Naive thymus-derived CD4-positive, alpha-beta T cell (primary cell): ENCODE measurements at places on chromosomes 11 and 22.

GRCh38 chr22:36937319-36938027 lies 24.0 kb downstream of the CSF2RB start:
- no peak for DNase-seq

DNA sequence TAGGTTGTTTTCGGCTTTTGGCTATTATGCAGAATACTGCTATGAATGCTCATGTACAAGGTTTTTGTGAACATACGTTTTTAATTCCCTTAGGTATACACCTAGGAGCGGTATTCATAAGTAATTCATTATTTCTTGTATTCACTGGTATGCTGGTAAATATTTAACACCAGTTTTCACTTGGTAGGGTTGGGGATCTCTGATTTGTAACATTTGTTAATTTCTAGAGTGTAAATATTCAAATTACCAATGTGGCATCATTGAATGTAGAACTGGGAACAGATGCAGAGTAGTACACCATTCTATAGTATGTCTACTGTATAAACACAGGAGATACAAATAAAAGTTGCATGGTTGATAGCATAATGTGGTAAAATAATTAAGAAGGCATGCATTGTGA lies 16.3 kb downstream of the GVQW3 start:
- DNase-seq, result no peak

DNA sequence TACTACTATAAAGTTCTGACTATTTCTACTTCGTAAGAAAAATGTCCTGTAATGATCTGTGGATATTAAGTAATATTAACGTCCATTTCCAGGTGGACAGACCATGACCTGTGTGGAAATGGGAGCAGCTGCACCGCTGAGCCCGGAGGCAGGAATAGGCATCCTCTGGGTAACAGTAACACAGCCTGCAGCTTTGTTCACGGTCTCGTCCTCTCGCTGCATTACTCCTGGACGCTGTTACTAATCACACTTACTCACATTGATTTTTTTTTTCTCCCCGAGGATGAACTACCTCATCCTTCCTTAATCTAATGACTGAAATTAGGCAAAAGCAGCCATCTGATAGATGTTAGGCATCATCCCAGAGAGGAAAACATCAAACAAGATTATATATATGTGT lies 345.7 kb upstream of the NARS2 start:
- no peak for DNase-seq

GRCh38 chr11:59208956-59209355 lies 3.8 kb downstream of the MPEG1 start:
- no peak for DNase-seq

DNA sequence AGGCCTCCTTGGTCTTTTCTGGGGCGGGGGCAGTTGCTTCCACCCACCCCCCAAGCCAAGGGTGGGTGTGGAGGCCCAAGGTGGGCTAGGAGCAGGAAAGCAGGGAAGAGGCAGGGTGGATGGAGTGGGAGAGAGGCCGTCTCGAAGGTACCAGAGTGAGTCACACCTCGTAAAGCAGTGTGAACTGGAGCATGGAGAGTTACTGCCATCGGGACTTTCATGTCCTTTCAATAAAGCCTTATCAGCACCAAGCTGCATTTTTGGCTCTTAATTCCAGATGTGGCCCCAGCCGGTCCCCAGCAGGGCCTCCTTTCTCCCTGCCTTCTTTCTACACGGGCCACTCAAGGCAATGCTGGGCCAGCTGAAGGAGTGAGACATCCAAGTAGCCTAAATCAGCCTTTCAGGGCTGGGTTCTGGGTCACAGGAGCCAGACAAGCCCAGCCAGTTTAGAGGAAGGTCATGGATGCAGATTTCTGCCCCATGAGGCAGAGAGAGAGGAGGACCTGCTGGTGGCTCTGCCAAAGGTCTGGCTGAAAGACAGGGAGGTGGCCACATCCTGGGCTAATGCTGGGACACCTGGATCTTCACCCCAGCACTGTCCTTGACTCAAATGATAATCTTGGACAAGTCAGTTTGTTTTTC lies 59.0 kb upstream of the CD82 start:
- DNase-seq, result no peak

DNA sequence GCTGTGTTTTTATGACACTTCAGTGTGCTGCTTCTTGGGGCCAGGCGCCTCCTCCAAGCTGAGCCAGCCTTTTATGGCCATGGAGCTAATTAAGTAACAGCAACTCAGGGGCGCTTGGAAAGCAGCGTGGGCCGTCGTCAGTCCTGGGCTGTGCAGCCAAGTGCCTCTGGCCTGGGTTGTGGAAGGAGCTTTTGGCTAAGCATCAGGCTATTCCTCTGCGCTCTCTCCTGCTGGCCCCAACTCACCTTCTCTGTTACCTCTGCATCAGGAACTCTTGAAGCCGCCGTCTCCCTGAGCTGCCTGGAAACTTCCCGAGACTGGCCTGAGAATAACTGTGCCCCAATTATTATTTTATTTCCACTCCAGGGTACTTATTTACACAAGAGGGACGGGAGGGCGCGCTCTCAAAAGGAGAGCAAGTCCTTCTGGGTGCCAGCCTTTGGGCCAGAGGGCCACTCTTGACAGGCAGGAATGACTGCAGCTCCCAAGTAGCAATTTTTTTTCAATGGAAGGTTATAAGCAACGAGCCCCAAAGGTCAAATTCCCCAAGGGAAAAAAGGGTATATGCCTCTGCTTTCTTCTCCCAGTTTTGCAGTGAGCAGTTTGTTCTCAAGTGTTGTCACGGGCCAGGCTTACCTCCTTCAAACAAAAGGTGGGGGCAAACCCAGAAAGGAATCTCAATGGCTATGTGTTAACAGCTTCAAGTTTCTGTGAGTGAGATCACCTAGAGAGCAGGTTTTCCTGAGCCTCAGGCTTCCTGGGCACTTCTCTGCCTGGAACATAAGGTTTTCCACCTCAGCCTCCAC lies 38.5 kb upstream of the NAV2 start:
- no peak for DNase-seq

DNA sequence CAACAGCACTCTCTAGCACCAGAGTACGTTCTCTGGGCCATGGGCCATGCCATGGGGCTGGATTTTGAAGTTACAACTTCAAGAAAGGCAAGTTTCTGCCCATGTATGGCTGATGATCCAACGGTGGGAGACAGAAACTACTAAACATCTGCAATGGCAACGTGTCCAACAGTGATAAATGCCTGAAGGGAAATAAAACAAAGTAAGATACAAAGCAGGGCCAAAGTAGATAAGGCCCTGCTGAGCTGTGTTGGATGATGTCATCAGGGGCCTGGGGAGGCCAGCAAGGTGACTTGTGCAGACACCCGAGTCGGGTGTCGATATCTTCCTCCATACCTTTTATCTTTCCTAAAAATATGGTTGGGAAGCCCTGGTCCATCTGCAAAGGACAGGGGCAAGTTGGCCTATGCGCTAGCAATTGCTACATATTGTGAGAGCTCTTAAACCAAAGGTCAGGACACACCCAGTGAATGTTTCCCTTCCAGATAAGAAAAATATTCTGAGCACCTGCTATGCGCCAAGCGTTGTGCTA lies 487.2 kb downstream of the MN1 start:
- no peak for DNase-seq

- DNase-seq, result no peak
Observed at GRCh38 chr11:59479906-59480305, 6.8 kb downstream of the OR4D10 start.

DNA sequence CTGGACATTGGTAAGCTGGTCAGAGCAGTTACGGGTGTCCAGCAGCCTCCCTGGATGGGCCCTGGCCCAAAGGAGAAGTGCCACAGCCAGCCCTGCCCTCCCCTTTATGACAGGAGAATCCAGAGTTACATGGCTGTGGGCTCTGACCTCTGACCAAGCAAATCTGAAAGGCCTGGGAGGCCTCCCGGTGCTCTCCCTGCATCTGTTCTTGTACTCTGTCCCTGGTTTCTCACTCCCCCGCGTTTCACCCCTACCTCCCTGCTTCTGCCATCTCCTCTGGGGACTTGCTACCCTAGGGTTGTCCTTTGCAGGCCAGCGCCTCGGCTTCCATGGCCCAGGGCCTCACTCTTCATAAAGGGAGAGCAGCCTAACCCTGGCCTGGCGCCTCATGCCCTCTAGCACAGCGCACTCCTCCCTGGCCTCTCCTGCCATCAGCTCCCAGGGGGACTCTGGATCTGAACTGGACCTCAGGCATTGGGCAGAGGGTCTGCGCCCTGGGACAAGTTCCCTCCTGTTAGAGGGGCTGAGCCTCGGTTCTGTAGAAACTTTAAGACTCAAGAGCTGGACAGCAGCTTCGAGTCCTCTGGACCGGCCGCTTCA lies 10.7 kb downstream of the PICK1 start:
- DNase-seq, result no peak

- no peak for DNase-seq
Observed at GRCh38 chr11:111871693-111872161, 346 bp upstream of the ALG9 start.
